Activated naive CD8-positive, alpha-beta T cell treated with anti-CD3 and anti-CD28 coated beads, Interleukin-2, amount 50 U/mL, for 24 hours (primary cell): ENCODE measurements at places on chromosomes 4 and X.

GRCh38 chrX:78555401-78555980 is 103.6 kb downstream of the RTL3 start:
- no peak for DNase-seq

- no peak for DNase-seq
Measured at GRCh38 chrX:70254909-70255308, 5.1 kb downstream of the P2RY4 start.

- no peak for DNase-seq
Measured at GRCh38 chr4:5615496-5616075, 92.8 kb downstream of the EVC2 start.

DNA sequence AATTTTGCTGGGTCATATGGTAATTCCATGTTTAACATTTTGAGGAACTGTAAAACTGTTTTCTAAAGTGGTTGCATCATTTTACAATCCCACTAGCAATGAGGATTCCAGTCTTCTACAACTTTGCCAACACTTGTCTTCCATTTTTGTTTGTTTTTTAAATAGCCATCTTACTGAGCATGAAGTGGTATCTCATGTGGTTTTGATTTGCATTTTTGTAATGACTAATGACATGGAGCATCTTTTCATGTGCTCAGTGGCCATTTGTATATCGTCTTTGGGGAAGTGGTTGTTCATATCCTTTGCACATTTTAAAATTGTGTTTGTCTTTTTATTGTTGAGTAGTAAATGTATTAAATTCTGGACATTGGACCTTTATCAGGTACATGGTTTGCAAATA is 94.7 kb downstream of the TMEM131L start:
- DNase-seq, result no peak

DNA sequence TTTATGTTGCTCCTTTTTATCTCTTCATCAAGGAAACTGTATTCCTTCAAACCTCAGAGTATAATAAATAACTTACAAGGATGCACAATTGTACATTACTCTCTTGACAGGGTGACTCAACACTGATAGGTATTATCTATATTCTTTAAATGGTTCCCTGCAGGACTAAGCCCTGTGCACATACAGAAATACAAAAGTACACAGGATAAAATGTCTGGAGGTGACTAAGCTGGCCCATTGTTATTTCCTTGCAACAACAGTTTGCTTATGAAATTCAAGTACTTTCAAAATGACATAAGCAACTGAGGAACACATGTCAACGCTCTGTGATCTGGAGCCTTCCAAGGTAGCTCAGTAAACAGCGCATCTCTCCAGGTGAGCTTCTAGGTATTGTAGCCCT is 83.8 kb upstream of the RPL34 start:
- DNase-seq, result no peak

DNA sequence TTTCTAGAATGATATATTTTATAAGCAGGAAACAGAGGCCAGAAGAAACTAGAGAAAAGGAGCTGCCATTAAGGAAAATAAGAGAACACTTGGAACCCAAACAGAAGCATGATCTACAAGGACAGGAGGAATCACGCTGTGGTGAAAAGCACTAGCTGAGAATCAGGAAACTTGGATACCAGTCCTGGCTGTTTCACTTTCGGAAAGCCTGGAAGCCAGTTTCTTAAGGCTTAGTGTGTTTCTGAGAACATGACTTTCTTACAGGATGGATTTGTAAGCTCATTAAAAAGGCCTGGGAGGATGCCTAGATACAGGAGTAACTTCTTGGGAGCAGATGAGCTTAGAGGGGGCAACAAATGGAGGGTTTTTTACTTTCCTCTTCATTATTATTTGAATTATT is 36.9 kb downstream of the TLL1 start:
- DNase-seq, result no peak

DNA sequence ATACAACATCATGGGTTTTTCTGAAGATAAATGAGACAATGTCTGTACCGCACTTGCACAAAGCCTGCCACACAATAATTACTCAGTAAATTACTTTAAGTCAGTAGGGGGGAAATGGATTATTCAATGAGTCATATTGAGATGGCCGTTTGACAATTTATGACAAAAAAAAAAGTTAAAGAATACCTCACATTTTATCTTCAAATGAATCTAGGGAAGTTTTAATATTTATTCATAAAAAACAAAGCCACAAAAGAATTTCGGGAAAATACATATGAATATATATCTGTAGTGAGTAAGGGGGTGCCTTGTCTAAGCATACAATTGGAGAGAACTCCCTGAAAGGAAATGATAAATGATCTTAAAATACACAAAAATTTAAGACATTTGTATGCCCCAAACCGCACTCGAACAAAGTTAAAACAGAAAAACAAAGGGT is 197.0 kb upstream of the SLC7A11 start:
- no peak for DNase-seq

DNA sequence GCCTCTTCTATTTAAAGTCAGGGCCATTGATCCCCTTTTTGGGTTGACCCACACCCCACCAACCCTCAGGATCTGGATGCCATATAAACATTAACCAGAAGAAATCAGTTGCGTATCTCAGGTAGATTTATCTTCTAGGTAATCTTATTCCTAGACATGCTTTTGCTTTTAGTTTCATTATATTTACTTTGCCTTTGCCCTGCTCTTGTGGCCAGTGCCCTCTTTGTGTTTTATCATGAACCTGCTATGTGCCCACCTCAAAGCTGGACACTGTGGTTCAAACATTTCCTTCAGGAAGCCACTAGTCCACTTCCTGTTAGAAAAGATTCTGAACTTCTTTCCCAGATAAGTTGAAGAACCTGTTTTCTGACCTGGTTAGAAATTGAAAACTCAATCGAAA is 117.4 kb upstream of the EDNRA start:
- no peak for DNase-seq

DNA sequence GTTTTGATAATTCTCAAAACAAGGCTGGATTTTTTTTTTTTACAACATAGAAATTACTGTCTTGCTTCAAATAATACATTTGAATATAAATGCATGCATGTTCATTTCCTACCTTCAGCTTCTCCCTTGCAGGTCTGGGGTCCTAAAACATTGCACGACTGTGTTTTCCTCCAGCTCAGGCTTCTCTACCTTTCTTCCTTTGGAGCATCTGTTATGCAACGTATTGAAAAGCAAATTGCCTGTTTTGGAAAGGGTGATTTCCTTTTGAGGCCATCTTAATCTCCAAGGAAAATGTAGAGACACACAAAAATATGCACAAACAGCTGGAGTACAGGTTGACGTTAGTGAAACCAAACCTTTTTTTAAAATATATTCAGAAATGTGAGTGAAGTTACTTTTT is 115.6 kb upstream of the TLL1 start:
- no peak for DNase-seq

DNA sequence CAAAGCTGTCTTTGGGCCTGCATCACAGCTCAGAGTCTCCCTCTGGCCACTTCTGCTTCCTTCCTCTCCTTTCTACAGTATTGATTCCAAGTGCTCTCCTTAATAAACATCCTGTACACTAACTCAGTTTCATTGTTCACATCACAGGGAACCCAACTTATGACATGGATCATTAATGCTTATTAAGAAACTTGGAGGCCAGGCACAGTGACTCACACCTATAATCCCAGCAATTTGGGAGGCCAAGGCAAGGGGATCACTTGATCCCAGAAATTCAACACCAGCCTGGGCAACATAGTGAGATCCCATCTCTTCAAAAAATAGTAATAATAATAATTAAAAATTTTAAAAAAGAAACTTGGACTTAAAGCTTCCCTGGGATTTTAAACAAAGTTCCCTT is 89.2 kb upstream of the EFHC2 start:
- no peak for DNase-seq

GRCh38 chr4:74547042-74547441 is 102.1 kb downstream of the AREG start:
- DNase-seq, result no peak

- no peak for DNase-seq
Measured at GRCh38 chrX:3451571-3451970, 105.1 kb upstream of the MXRA5 start.

DNA sequence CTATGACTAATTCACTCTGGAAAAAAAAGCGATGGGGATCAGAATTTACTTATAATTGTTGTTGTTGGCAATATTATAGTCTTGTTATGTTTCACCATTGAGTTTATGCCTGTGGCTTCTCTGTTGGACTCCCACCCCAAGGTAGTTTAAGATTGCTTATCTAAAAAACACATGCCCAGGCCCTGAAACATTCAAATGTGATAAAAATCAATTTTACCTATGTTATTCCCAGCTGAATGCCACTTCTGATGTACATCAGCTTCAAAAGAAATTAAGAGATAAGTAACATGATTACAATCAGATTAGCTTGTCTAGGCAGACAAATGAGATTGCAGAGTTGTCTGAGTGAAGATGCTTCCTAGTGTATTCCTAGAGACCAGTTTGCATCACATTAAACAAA is 484.7 kb downstream of the PCDH7 start:
- DNase-seq, result no peak

DNA sequence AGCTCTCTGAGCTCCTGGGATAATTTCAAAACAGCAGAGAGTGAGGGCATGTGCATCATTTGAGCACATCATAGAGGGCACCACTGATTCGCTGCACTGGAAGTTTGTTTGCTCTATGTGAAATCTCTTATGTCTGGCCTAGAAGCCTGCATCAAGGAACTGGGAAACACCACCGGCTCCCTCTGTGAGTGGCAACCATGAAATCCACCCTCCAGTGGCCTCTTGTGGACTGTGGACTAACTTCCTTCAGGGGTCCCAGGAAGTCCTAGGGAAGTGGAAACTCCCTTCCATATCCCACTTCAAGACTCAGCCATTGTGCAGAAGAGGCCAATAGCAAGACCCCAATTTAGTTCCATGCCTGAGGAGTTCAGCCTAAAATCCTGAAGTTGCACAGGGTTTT is 48.0 kb upstream of the IGFBP7 start:
- no peak for DNase-seq

GRCh38 chrX:24235084-24235710 is 78.7 kb downstream of the SUPT20HL2 start:
- DNase-seq, result no peak

DNA sequence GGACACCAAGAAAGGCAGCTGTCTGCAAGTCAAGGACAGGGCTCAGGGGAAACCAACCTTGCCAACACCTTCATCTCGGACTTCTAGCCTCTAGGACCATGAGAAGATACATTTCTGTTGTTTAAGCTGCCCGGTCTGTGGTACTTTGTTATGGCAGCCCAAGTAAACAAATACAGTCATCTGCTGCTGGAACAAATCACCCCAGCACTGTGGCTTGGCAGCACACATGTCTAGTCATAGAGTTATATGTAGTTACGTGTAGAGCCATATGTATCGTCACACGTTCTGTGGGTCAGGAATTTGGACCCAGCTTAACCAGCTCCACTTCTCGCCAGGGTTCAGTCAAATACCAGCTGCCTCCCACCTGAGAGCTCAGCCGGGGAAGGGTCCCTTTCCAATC is 2.5 kb downstream of the HTT-AS start:
- DNase-seq, result no peak
